T-helper 2 cell (primary cell): ENCODE measurements at places on chromosomes 4 and X.

DNA sequence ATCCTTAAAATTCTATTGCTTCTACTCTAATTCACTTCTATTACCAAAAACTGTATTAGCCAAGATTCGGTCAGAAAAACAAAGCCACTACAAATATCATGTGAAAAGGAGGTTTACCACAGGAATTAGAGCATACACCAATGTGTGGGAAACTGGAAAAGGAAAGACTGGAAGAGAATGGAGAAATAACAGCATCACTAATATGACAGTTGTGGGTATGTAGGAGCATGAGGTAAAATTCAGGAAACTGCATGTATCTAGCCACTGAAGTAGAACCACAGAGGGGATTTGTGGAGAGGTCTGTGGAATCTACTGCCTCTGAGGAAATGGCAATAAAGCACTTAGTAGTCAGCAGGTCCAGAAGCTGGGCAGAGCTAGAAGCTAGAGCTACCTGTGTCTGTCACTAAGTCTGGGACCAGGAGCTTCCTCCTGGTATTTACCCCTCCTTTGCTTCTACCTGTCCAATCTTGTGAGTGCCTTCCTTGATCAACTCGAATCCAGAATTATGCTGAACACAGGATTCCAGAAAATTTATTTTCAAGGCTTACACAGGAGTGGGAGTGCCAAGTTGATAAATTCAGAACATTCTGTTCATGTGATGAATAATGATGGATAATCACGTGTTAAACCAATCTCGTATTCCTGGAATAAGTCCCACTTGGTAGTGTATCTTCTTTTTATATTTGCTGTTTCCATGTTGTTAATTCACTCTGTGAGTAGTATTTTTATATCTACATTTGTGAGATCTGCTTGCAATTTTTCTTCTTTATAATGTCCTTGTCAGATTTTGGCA is 52.6 kb downstream of the NAF1 start:
- DNase-seq: no peak

DNA sequence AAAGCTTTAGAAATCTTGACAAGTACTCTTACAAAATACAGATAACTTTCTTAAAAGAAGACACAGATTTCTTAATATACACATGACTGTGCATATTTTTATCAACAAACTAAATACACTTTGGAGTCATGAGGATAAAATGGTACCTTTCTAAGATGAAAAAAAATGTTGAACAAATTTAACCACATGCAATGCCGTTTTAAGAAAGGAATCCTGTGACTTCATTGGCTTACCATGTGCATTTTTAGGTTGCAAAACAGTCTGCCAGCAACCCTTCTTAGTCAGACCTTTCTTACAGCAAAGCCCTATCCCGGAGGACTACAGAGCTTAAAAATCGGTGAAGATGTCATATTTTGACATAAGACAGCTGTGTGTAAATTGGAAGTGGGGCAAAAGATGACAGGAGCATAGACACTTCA is 51.7 kb downstream of the GASK1B start:
- no peak for DNase-seq

GRCh38 chrX:145199078-145199477 is 48.2 kb upstream of the SPANXN1 start:
- no peak for DNase-seq

DNA sequence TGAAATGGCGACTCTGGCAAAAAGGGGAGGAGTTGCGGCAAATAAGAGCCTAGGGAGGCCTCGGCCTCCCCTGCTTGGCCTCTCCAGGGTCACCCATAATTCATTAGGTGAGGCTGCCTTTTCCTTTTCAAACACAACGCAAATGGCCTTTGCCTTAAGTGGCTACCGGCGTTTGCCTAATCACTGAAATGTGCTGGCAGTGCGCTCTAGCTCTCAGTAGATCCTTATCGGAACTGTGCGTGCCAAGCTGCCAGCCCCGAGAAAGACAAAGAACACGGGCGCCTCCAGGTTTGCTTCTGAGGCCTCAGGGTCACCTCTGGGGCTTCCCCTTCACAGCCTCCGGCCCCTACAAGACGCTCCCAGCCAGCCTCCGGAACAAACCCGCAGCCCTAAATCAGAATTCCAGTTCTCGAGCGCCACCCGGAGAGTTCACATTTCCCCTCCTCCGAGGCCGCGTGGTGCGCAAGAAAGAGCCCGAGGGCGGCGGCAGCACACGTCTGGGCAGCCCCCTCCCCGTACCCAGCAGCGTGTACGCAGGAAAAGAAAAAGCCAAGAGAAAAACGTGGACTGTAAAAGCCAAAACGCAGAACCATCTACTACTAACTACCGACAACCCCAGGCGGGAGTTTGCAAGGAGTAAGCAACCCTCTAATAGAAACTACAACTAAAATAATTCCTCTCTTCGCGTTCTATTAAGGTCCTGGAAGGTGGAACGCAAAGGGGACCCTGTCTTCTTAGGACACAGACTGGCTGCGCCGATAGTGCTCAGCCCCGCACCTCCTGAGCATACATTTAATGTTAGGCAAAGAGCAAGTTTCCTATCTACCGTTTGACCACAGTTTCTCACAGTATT is 76.5 kb upstream of the BCOR start:
- peak; percentile 92 for DNase-seq

DNA sequence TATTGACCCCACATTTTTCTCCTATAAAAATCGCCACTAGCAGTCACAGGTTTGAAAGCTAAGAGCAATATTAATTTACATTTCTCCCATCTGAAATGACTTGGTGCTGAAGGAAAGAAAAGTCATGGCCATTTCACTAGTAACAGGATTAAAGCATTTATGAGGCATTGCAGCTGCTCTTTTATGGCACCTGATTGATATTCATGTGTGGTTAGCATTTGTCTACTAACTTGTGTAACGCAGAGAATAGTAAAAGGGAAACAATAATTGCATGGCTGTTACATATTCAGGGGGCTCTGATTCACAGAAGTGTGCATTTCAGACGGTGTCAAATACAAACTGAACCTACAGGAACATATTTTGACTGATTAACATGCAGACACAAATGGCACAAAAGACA is 5.2 kb downstream of the PCDH19 start:
- no peak for DNase-seq

- no peak for DNase-seq
Measured at GRCh38 chrX:74534569-74535038, 79.8 kb downstream of the RLIM start.

GRCh38 chrX:73964579-73964978 is 339.4 kb upstream of the ZCCHC13 start:
- no peak for DNase-seq

DNA sequence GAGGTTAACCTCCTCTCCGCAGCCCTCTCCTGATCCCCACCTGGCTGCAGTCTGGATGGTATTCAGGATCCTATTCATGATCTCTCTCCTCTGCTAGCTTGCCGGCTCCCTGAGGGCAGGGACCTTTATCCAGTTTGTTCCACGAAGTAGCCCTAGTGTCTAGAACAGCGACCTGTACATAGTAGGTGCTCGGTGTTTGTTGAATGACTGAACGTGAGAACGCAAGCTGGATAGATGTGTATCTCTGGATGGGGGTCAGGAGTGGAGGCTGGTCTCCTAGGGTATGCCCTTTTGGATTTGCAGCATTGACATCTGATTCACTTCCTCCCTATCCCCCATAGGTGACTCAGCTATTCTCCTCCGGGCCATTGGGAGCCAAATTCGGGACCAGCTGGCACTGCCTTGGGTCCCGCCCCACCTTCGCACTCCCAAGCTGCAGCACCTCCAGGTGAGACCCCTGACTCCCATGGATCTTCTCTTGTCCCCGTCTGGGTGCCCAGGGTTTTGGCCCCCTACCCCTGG is 7.3 kb downstream of the CCDC22 start:
- DNase-seq: no peak

DNA sequence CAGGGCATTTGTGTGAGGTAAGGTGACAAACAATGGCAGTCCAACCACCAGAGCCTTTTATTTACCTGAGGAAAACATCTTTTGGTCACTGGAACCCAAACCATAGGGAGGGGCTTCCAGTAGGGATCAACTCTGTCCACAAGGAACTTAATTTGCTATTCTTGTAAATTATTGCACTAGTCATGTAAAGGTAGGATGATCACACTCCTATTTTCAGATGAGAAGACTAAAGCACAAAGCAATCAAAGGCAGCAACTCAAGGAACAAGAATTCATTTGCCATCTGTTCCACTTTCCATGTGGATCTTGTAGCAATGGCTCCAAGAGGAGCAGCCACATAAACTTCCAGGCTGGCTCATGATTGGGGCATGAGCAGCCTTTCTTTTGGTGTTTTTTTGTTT is 35.3 kb downstream of the CD99L2 start:
- DNase-seq: no peak

- no peak for DNase-seq
Measured at GRCh38 chrX:121333942-121334341, 286.5 kb downstream of the GLUD2 start.

GRCh38 chrX:3268829-3269228 is 77.6 kb downstream of the MXRA5 start:
- no peak for DNase-seq
